ENCODE measurements at places on chromosomes 7 and 10.
A peak's percentile ranks its signal among the peaks of the same experiment; 100 is the strongest.

- DNase-seq = no peak
Observed at GRCh38 chr7:32298408-32299132, 191.6 kb downstream of the LSM5 start.

- no peak for DNase-seq
Observed at GRCh38 chr10:43340619-43341018, 30.8 kb upstream of the FXYD4 start.

DNA sequence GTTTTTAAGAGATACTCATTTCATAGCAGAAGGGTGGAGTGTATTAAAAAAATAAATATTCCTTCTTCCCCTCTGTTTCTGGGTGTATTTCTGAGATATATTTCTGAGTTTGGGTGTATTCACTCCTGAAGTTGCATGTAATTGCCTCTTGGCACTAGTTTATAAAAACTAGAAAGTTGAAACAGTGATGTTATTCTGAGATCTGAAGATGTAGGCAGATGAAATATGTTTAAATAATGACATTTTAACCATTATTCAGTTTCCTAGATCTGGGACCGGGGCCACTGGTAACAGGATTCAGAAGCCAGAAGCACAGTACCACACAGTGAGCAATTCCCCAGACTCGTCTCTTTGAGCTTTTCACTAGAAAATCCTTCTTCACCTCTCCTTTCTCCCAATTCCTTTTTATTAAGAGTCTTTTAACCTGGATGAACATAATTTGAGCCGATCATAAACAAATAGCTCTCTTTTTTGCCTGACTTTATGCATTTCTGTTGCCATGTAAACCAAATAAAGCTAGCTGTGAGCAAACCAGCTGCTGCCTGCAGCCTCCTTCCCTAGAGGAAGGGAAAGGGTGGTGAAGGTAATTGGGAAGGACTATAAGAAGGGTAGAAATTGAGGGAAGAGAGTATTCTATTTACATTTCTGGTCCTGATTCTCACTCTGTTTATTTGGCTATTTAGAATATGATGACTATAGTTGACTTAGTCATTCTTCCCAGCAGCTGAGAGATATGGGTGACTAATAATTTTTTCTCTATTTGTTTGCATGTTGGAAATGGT lies 101.8 kb upstream of the STRIP2 start:
- no peak for DNase-seq

DNA sequence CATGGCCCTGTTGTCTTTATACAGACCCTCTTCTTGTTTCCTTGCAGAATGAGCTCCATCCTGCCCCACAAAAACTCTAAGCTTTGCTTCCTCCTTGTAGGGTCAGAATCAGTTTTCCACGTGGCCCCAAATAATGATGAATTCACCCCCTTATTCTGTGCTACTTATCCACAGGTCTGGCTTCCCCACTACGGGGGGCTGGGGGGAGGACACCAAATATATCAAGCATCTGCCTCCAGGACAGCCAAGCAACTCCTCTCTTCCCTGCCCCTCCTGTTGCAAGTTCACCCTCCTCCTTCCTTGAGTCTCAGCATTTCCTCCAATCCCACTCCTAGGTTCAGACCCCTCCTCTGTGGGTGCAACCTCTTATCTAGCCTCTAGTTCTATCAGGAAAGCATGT lies 743.3 kb downstream of the GRID1 start:
- DNase-seq = no peak

GRCh38 chr10:126650161-126650560 lies 20.3 kb downstream of the C10orf90 start:
- no peak for DNase-seq

- no peak for DNase-seq
Observed at GRCh38 chr7:22176791-22177412, 180.1 kb downstream of the RAPGEF5 start.

- DNase-seq = peak; percentile 64
Observed at GRCh38 chr10:114856544-114857287, 35.1 kb downstream of the FHIP2A start.

DNA sequence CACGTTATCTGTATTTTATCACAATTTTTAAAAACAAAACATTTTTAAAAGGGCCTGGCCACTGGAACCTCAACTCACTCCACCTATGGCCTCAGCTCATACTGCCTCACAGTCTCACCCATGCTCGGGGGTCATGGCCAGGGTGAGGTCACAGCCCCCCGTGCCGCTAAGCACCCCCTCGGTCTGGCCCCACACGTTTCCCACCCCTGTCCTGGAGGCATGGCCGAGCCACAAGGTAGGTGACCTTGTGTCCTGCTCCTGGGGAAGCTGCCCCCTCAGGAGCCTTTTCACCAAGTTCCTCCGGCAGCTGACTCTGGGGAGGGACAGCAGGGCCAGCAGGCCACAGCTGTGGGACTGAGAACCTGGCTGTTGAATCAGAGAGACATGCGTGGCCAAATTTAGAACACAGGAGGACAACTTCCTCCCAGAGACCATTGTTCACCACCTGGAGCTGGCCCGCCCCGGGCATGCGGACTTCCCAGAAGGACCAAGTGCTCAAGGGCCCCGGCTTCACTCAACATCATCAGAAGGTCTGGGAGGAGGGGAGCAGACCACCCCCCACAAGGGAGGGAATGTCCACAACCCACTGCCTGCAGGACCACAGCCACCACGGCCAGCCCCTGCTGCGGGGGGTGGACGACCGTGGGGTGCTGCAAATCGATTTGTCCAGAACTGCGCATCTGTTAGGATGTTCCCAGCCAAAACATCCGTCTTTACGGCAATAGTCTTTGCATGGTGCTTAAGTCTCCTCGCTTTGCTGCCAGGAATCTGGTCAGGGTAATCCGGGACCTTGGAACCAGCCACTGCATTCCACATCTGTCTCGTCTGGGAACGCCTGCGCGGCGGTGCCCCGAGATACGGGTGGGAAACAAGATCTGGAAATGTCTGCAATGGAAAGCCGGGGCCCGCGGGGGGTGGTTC lies 48.6 kb upstream of the PDGFA start:
- peak; percentile 24 for DNase-seq

- DNase-seq = peak; percentile 8
Observed at GRCh38 chr10:125407000-125407502, 246.7 kb upstream of the CTBP2 start.
